ENCODE measurements at places on chromosomes 13 and 19.

DNA sequence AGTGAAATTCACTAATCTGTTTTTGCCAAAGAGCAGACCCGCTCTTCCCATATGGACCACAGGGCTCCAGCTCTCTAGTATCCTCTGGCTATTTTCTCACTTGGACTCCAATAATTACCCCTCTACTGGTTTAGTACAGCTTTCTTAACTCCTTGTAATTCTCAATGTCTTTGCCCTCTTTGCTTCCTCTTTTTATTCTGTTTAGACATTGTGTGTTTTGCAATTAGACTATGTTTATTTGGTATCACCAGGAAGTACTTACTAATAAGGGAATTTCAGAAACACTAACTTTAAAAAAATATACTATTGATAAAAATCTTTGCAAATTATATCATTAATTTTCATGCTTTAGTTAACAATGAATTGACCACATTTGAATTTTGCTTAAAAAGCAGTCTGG is 111.6 kb upstream of the OBI1 start:
- DNase-seq: no peak

GRCh38 chr19:38273499-38273898 is 9.1 kb downstream of the SPINT2 start:
- DNase-seq: no peak

DNA sequence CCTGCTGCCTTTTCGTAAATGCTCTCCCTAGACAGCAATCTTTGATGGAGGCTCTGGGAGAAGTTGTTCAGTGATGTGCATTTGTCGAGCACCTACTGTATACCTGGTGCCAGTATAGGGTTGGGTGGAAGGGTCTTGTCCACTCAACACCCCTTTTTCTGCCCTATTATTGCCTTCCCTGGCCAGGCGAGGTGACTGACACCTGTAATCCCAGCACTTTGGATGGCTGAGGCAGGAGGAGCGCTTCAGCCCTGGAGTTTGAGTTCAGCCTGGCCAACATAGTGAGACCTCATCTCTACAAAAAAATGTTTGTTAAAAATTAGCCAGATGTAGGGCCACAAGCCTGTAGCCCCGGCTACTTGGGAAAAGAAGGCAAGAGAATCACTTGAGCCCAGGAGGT is 49.3 kb downstream of the NFIC start:
- no peak for DNase-seq

- DNase-seq: peak; percentile 19
Measured at GRCh38 chr13:98466634-98467236, 110.2 kb downstream of the STK24 start.

GRCh38 chr19:19049406-19049805 is 14.4 kb upstream of the SLC25A42 start:
- no peak for DNase-seq

GRCh38 chr19:8333767-8334457 is 9.2 kb downstream of the KANK3 start:
- no peak for DNase-seq

DNA sequence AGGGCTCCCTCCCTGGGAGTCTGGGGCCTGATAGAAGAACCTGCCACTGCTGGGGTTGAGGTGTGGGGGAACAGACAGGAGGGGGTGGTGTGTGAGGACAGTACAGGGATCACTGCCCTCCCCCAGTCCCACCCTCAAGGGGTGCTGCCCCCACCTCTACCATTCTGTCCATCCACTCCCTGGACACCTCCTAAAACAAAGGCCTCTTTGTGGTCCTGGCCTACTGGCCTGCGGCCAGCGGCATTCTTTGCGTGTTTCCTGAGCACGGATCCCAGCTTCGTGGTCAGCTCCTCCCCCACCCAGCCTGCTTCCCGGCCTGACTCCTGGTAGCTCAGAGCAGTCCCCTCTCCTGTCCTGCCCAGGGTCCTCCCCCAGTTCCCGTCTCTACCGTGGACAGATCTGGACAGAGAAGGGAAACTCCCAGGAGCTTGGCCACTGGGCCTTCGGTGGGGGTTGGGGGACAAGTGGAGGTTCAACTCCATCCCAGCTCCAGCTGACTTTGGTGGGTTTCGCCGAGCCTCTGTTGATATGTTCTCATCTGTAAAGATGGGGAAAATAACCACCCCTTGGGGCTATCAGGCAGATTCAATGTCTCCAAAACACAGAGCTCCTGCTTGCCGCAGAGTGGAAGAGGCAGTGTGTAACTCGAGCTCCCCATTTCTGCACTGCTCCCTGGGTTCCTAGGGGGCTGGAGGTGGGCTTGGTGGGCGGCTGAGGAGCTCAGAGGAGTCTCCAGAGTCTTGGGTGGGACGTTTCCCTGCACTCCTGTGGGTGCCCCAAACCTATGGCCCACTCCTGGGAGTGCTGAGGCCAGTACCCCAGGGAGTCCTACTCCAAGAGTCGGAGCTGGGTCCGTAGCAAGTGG is 48.7 kb downstream of the LYL1 start:
- DNase-seq: no peak

- DNase-seq: no peak
Measured at GRCh38 chr19:47036097-47036651, 12.2 kb downstream of the TMEM160 start.

- no peak for DNase-seq
Measured at GRCh38 chr13:77345150-77345780, 18.4 kb upstream of the MYCBP2 start.

DNA sequence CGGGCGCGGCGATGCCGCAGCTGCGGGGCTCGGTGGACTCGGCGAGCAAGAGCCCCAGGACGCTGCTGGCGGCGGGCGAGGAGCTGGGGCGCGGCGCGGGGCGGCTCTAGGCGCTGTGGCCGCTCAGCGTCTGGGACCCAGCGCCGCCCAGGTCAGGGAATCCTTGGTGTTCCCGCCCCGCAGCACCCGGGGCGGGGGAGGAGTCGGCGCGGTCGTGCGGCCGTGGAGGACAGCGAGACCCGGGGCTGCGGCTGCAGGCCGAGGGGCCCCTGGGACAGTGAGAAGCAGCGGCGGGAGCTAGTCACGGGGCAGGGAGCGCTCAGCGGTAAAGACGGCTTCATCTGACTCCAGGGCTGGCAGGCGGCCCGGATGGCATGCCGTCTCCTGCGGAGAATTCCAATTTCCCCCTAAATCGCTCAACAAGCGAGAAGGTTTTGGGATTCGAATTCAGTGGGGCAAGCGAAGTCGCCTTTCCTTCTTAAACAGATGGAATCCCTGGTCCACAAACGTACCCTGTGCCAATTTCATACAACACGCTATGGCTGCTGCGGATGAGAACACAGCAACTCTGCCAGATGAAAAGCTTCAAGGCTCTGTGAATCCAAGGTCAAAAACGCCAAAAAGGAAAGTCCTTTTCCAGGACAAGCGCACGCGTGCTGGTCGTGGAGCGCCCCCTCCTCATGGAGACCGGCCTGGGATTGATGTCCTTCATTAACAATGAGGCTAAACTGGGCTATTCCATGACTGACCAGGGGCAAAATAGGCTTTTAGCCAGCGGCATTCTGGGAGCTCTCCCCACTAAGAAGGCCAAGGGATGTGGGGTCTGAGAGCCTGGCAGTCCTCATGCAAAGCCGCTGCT is 4.2 kb upstream of the ZSCAN4 start:
- no peak for DNase-seq

DNA sequence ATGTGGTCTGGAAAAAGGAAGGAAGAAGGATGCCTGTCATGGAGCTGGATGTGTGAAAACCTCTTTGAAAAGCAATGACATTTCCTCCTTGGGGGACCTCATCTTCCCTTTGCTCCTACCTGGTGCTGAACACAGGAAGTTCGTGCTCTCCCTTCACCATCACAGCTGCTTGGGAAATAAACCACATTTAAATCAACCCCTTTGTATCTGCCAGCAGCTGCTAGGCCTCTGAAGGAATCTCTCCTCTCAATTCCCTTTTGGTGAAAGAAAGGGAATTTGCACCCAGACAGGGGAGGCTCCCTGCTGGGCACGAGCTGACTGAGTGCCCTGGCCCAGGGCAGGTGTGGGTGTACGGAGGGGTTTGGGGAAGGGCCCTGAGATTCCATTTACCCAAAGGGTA is 437.7 kb downstream of the TSHZ3 start:
- no peak for DNase-seq

GRCh38 chr13:27967203-27967735 is 1.8 kb downstream of the CDX2 start:
- no peak for DNase-seq

DNA sequence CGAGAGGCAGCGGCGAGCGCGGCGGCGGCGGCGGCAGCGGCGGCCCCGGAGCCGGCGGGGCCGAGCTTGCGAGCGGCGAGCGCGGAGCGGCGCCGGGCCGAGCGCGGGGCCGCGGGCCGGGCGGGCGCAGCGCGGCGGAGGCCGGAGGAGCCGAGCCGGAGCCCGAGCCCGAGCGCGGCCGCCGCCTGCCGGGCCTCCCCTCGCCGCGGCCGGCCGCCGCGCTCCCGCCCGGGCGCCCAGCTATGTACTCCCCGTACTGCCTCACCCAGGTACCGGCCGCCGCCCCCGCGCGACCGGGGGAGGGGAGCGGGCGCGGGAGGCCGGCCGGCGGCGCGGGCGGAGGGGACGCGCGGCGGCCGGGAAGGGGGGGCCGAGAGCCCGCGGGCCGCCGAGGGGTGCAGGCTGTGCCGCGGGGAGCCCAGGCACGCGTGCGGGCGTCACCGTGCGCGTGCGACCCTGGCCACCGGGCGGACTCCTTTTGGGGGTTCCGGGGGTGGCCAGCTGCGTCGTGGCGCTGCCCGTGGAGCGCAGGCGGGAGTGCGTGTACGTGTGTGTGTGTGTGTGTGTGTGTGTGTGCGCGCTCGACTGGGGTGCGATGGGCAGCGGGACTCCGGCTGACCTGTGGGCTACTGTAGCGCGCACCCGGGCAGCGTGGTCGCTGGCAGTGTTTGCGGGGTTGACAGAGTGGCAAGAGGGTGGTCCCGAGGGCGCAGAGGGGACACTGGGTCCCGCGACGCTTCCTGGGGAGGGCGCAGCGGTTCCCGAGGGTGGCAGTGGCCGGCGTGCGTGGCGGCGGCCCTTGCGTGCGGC is 526 bp downstream of the NFIX start:
- no peak for DNase-seq

DNA sequence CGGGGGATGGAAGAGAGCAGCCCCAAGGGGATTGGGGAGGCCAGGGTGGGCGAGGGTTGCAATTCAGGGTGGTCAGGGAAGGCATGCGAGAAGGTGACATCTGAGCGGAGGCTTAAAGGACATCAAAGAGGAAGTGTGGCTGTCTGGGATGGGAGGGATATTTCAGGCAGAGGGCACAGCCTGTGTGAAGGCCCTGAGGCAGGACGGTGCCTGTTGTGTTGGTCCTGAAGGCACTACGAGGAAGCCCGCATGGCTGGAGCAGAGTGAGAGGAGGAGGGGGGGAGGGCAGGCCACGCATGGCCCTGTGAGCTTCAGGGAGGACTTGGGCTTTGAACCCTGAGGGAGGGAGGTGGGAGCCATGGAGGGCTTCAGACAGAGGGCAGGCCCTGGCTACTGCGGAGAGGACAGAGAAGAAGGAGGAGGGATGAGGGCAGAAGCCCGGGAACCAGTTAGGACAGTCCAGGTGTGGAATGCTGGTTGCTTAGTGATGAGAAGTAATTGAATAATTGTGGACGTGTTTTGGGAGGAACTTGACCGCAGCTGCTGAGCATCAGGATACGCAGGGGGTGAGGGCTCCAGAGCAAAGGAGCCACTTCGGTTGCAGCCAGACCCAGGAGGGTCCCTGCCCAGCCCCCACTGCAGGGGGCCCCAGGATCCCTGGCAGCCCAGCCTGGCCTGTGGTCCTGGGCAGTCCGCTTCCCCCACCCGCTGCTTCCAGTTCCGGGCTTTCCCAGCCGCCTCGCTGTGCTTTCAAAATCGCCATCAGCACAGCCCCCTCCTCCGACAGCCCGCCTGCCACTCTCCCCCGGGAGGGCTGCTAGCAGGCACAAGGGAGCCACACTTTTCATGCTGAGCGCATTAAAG is 6.2 kb downstream of the TLE6 start:
- DNase-seq: no peak

GRCh38 chr13:43057653-43058317 is 34.4 kb downstream of the DNAJC15 start:
- peak; percentile 20 for DNase-seq

GRCh38 chr19:33690378-33691029 is 68.8 kb downstream of the CHST8 start:
- no peak for DNase-seq

DNA sequence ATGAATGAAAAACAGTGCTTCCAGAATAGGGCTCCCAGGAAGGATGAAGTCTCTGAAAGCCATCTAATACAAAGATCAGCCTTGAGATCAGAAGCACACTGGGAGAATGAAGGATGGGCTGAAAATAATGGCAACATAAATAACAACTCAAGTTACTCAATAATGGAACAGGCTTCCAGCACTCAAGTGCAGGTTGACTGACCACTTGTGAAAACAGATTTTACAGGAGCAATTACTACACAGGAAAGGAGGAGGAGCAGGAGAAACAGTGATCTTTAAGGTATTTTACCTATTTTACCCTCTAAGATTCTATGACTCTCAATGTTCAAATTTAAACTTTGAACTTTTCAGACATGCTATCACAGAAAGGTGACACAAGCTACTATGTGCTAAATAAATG is 106.0 kb downstream of the USP12 start:
- no peak for DNase-seq

GRCh38 chr19:49315111-49315510 is 9.9 kb downstream of the SLC6A16 start:
- DNase-seq: no peak

- no peak for DNase-seq
Measured at GRCh38 chr13:75216038-75216437, 265.9 kb downstream of the TBC1D4 start.

- no peak for DNase-seq
Measured at GRCh38 chr19:570937-571565, 1.3 kb upstream of the BSG start.

GRCh38 chr19:16024266-16025107 is 51.8 kb upstream of the TPM4 start:
- DNase-seq: no peak

DNA sequence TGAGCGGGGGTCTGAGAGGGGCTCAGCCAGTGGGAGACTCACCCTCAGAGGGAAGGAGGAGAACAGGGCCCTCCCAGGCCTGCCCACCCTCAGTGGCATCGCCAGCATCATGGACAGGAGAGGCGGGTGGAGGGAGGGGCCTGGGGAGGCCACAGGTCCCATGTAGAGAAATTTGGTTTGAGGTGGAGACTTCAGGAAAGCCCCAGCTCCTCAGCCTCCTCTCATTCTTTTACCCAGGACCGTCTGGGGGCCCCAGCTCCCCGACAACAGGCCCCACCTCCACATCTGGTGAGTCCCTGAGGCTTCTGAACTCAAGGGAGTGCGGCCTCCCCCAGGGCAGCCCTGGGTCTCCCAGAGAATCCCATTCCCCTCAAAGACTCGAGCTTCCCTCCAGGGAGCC is 3.1 kb downstream of the LILRB1 start:
- no peak for DNase-seq

GRCh38 chr19:6516018-6516658 is 14.0 kb upstream of the TUBB4A start:
- peak; percentile 12 for DNase-seq

DNA sequence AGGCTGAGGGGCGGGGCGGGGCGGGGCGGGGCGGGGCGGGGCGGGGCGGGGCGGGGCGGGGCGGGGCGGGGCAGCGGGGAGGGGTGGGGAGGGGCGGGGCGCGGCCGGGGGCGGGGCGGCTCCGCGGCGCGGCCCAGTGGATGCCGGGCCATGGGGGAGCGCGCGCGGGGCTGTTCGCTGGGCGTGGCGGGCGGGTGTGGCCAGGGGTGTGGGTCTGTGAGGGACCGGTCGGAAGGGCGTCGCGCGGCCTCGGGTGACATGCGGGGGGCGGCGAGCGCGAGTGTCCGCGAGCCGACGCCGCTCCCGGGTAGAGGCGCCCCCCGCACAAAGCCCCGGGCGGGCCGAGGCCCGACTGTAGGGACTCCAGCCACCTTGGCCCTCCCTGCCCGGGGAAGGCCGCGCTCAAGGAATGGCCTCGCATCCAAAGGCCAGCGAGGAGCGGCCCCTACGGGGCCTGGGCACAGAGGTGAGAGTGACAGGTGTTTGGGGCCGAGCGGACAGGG is at the start of gene ZFP28:
TSS of gene ZFP28 (plus strand) at position 188 of the 503 bp plus-strand sequence. CDS start at position 259, 71 bp downstream.
- peak; percentile 66 for DNase-seq

Data from activated naive CD4-positive, alpha-beta T cell (primary cell).